ENCODE measurements at places on chromosomes 13 and 19.

DNA sequence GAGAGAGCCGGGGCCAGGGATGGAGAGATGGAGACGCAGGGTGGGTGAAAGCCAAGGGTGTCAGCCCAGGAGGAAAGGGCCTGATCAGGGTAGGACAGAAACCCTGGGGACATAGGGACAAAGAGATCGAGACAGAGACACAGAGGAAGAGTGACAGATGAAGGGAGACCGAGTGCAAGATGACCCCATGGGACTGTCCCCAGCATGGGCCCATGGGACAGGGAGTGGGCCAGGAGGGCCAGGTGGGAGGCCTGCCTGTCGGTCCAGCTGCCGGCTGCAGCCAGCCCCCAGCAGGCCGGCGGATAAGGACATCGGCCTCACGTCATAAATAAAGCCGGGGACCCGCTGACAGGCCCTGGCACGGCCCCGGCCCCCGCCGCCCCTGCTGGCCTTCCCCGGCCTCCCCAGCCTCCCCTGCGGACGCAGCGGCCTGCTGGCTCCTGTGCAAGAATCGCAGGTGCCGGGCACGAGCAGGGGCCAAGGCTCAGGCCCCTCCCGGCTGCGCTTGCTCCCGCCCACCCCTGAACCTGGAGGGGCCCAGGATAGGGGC lies 6.3 kb downstream of the REX1BD start:
- no peak for DNase-seq

DNA sequence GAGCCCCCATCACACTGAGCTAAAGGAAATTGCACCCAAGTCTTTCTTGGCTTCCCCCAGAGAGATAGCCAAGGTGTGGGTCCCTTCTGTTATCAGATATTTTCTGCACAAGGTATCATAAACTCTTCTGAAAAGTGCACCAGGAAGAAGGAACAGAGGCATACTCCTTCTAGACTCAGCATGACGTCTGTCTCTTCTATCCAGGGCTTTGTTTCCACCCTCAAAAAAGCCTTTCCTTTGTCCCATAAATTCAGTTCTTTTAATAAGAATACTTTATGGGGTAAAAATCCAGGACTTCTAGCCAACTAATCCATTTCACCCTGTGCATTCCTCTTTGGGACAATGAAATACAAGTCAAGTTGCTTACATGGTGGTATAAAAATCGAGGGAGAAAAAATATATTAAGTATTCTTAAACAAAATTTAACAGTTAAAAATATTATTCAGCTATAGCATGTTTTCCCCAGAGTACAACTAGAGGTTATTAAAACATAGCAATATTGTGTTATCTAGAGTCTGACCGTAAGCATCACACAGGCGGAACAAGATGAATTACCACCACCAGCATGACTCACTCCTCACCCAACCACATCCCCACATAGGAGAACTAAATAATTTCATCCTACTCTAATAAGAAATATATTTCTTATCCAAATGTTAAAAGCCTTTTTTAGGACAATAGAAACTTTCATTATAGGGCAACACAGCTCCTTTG lies 79.9 kb upstream of the GPC6 start:
- DNase-seq, result no peak

DNA sequence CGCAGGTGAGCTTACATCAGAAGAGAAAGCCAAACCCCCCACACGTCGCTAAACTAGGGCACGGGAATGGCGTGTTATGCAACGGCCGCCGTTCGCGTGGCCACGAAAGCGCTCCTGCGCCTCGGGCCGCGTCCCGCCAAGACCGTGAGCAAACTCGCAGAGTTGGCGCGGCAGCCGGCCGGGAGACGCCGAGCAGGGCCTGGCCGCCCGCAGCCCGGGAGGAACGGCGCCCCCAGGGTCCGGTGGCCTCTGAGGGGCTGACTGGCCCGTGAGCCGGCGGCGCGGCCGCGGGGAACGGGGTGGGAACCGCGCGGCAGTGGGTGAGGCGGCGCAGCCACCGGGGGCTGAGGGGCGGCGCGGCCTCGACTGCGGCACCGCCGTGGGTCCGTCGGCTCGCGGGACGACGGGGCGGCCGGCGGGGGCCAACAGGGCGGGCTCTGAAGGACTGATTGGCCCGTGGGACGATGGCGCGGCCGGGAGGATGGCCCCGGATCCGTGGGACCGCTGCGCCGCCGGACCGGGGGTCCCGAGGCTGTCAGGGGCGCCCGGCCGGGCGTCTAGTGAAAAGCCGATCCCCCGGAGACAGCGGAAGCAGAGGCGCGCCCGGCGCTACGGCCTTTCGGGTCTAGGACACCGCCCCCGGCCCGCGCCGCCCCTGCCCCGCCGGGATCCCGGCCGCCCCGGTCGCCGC lies 903 bp downstream of the LATS2 start:
- no peak for DNase-seq

GRCh38 chr13:27014406-27015359 lies 156.9 kb downstream of the USP12 start:
- no peak for DNase-seq

DNA sequence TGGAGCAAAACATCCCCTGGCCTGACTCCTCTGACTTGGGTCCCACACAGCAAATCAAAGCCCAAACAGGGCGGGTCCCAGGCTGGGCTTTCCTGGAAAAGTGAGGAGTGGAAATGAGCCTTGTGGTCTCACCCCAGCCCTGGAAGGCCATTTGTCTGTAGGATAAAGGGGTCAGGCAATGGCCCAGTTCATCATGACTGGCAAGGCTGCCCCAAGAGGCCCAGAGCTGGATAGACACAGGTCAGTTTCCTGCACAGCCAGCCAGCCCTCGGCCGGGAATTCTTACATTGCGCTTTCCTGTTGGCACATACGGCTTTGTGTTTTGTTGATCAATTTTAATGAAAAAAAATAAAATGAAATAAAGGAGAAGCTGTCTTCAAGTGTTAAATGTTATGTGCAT lies 174.3 kb downstream of the TSHZ3 start:
- no peak for DNase-seq

GRCh38 chr19:1177322-1178114 lies 3.5 kb upstream of the SBNO2 start:
- no peak for DNase-seq

- no peak for DNase-seq
Observed at GRCh38 chr19:41860419-41861115, 512 bp downstream of the RPS19 start.

DNA sequence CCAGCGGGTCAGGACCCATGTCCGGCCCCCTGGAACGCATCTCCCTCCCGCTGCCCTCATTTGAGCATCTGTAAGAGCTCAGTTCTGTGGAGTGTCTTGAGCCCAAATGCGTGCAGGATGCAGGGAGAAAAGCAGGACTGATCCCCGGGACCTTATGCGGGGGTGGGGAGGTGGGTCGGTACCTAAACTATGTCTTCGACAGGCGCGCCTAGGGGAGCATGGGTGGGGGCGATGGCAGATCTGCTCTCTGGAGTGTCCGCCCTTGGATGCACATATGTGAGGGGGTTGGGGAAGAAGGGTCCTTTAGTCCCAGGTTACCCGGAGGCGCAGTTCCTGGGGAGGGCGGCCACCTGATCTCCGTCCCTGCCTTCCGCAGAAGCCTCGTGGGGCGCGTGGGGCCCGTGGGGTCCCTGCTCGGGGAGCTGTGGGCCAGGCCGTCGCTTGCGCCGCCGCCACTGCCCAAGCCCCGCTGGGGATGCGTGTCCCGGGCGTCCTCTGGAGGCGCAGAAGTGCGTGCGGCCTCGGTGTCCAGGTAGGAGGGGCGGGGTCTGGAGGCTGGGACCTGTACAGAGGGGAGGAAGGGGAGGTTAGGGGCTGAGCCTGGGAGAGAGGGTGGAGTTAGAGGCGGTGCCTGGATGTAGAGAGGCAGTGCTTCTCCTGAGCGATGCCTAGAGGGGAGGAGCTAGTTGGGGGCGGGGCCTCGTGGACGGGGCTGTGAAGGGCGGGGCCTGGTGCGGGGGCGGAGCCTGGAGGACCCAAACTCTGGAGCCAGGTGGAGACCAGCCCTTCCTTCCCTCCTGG lies 2.9 kb downstream of the CILP2 start:
- DNase-seq, result peak; percentile 43

- DNase-seq, result no peak
Observed at GRCh38 chr13:54162069-54162468, 1133.5 kb downstream of the OLFM4 start.

- no peak for DNase-seq
Observed at GRCh38 chr19:8821748-8822241, 10.3 kb downstream of the ZNF558 start.

GRCh38 chr19:51368366-51369282 lies at the start of gene CLDND2:
CLDND2 (minus strand) TSS chr19:51369003; CDS start chr19:51368577, 426 bp downstream.
- no peak for DNase-seq
